GM23338 (cell line): ENCODE measurements at places on chromosomes 3 and 15.

DNA sequence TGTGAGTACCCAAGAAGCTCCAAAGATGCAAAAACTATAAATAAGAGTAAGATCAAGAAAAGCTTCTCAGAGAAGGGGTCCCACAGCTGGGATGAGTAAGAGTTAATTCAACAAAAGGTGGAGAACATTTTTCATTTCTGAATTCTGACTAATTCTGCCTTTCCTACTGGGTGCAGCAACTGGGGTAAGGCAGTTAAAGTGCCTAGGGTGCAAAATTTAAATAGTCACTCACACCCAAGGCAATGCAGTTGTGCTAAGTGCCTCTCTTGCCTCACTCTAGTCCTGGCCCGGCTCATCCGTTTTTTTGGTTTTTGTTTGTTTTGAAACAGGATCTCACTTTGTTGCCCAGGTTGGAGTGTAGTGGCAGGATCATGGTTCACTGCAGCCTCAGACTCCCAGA is 240.2 kb downstream of the TP63 start:
- DNase-seq: no peak

DNA sequence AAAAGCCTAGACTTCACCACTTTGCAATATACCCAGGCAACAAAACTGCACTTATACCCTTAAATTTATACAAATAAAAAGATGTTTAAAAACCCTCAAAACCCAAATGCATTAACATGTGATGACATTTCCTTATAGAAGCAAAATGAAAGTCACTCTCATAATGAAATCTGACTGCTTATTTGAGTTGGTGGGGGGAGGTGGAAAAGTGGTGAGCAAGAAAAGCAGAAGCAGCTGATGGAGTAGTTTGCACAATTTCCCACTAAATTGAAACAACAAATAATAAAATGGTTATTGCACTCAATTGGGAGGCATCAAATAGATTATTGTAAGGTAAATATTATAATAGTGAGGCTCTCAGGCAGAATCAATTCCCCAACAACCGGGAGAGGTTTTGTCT is 54.0 kb upstream of the GADL1 start:
- DNase-seq: no peak

- DNase-seq: no peak
Measured at GRCh38 chr15:35691891-35692867, 146.2 kb upstream of the DPH6 start.

- no peak for DNase-seq
Measured at GRCh38 chr3:151660885-151661284, 72.8 kb upstream of the AADACL2 start.

- DNase-seq: no peak
Measured at GRCh38 chr3:113601240-113601639, 68.9 kb downstream of the SIDT1 start.

DNA sequence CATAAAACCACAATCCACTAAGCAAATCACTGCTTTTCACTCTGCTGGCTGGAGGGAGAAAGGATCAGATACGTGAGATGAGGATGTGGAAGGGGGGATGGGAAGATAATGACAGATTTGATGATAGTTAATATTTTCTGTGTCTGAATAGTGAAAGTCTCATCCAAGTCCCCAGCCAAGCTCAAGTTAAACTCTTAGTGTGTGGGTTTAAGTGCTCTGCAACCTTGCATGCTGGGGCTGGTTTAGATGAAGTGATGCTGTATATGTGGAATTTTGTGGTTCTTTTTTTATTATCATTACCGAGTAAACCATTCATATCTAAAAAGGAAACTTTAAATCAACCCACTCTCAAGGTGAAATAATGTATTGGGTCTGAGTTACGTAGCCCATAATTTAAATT is 111.0 kb downstream of the TPRG1 start:
- DNase-seq: no peak

- DNase-seq: peak; percentile 85
Measured at GRCh38 chr15:77107531-77108355, 36.8 kb upstream of the TSPAN3 start.

GRCh38 chr3:47847801-47848518 is 45.0 kb downstream of the DHX30 start:
- no peak for DNase-seq

DNA sequence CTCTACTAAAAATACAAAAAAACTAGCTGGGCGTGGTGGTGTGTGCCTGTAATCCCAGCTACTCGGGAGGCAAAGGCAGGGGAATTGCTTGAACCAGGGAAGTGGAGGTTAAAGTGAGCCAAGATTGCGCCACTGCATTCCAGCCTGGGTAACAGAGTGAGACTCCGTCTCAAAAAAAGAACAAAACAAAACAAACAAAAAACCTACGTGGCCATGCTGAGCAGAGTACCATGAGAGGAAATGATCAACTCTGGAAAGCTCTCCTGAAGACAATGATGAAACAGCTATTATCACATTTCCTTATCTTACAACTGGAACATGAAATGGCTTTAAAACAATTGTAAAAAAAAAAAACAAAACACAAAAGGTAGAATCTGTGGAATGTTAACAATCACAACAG is 75.2 kb downstream of the CHSY1 start:
- DNase-seq: no peak

GRCh38 chr15:42604894-42605744 is 29.7 kb downstream of the STARD9 start:
- no peak for DNase-seq

GRCh38 chr3:9837701-9838582 is 5.9 kb downstream of the RPUSD3 start:
- no peak for DNase-seq

- DNase-seq: no peak
Measured at GRCh38 chr15:66069751-66070150, 183.8 kb downstream of the MEGF11 start.

DNA sequence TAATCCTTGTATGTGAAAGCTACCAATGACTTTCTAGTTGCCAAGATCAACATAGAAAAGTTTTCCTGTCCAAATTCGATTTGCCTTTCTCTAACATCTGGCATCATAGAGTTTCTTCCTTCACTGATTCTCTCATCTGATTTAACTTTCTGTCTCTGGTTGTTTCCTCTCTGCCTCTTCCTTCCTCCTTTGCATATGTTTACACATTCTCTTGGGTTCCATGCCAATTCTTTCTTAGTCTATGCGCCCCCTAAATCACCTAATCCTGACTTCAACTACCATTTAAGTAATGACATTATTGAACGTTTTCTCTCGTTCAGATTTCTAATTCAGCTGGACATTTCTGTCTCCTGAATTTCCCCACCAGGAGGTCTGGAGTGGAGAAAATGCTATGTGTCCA is 561.9 kb upstream of the TGFBR2 start:
- DNase-seq: peak; percentile 13

GRCh38 chr3:66659056-66659455 is 158.2 kb upstream of the LRIG1 start:
- no peak for DNase-seq

DNA sequence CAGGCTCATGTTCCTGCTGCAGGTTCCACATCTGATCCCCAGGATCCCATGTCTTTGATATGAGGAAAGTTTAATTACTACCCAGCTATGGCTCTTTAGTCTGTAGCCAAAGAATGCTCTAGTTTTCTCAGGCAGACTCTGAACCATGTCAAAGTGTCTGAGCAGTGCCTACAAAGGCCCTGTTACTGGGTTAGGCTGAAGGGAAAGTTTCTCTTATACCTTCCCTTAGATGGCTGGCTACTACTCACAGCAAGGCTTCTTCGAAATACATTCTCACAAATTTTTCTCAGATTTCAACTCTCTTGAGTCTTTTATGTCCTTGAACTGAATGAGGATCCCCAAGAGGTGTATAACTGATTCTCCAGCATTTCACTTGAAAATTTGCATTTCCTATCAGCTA is 102.4 kb downstream of the NR1D2 start:
- DNase-seq: no peak

- DNase-seq: no peak
Measured at GRCh38 chr15:99452728-99453636, 112.8 kb upstream of the MEF2A start.

- DNase-seq: no peak
Measured at GRCh38 chr15:28079313-28079969, 19.7 kb downstream of the OCA2 start.

- DNase-seq: no peak
Measured at GRCh38 chr3:71989165-71989564, 204.2 kb upstream of the PROK2 start.

DNA sequence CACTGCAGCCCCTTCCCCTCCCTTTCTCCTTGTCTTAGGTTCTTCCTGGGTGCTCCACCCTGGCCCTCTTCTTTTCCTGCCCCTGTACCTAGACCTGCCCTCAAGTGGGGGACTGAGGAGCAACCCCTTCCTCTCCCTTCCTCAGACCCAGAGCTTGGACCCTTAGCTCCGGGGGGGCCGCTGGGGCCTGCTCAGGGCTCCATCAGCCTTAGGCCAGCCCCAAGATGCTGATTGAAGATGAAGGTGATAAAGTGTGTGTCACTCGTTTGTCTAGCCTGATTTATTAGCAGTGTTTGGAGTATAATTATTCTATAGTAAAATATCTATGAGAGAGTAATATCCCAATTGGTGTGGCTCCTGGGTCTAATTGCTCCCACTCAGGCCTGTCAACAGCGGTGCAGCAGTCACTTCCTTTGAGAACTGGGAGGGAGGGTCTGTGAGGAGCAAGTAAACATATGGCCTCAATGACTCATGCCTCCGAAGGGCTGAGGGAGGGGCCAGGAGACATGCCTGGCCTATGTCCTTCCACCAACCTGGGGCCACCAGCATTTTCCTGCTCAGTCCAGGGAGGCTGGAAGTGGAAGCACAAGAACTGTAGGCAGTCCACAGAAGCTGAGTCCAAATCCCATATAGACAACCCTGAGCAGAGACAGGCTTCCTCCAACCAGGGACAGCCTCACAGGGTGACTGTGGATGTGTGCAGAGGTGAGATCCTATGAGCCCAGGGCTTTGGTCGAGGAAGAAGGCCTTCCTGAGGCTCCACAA is 123.2 kb downstream of the DNAJB8 start:
- DNase-seq: no peak

DNA sequence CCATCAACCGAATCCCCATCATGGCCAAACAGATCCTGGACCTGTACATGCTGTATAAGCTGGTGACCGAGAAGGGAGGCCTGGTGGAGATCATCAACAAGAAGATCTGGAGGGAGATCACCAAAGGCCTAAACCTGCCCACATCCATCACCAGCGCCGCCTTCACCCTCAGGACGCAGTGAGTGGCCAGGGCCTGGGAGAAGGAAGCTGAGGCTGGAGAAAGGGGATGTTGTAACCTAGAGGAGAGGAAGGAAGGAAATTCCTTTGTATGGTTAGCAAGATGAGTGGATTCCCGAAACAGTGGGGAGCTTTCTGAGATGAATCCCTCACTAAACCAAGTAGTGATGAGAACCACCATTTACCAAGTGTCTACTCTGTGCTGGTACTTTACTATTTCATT is 25.8 kb upstream of the CLK3 start:
- no peak for DNase-seq
